ENCODE measurements at places on chromosomes 2 and 18.
A peak's percentile ranks its signal among the peaks of the same experiment; 100 is the strongest.

DNA sequence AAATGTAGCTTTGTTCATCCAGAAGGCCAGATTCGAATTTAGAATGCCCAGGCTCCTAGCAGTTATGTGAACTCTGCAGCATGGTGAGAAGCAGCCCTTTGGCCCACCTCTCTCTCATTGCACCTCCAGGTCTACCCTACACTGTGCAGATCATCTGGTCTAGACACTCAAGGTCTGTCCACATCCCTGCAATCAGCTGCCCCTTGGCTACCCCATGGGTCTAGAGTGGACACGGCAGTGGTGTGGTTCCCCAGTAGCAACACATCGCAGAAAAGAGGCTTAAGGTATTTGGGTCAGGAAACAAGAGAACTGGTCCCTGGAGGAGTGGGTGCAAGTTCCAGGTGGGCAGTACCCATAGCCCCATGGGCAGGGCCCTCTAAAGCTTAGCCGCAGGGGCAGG is 76.6 kb upstream of the BCL2L11 start:
- no peak for DNase-seq

- DNase-seq, result no peak
Measured at GRCh38 chr2:205640716-205641115, 41.6 kb upstream of the NRP2 start.

- no peak for DNase-seq
Measured at GRCh38 chr2:166831930-166832329, 56.4 kb upstream of the XIRP2 start.

GRCh38 chr2:232533944-232534710 is 5.4 kb upstream of the CHRNG start:
- DNase-seq, result no peak

- no peak for DNase-seq
Measured at GRCh38 chr2:38600242-38600891, 2.4 kb downstream of the HNRNPLL start.

- no peak for DNase-seq
Measured at GRCh38 chr2:191610756-191611155, 67.2 kb upstream of the NABP1 start.

DNA sequence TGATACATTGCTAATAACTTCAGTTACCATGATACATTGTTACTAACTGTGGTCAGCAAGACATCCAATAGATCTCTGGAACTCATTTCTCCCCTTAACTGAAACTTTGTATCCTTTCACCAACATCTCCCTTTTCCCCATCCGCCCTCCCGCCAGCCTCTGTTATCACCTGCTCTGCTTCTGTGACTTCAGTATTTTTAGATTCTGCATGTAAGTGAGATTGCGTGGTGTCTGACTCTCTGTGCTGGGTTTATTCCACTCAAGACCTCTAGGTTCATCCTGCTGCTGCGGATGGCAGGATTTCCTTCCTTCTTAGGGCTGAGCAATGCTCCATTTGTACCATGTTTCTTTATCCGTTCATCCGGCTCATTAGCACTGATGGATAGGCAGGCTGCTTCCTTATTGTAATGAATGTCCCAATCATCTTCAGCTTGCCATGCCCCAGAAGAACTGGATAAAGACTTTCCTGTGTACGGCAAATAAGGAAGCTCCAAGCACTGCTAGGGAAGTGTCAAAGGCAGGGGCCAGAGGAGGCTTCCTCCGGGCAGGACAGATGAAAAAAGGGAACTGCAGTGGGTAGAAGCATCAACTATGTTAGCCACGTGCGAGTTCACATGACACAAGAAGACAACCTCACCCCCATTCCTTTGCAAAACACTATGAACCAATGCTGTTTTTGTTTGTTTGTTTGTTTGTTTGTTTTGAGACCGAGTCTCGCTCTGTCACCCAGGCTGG is 113.4 kb downstream of the EIPR1 start:
- DNase-seq, result no peak

DNA sequence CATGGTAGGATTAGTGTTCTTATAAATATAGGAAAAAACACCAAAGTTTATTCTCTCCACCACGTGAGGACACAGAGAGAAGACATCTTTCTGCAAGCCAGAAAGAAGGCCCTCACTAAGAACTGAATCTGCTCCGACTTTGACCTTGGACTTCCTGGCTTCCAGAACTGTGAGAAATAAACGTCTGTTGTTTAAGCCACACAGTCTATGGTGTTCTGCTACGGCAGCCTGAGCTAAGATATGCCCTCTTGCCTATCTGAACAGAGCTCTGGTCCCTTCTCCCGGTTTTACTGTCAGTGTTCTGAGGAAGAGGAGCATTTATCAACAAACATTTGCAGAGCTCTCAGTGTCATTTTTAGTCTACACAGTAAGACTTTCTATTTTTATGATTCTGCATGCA is 131.3 kb downstream of the DOK6 start:
- no peak for DNase-seq

- no peak for DNase-seq
Measured at GRCh38 chr2:240810621-240811020, 9.4 kb downstream of the KIF1A start.

DNA sequence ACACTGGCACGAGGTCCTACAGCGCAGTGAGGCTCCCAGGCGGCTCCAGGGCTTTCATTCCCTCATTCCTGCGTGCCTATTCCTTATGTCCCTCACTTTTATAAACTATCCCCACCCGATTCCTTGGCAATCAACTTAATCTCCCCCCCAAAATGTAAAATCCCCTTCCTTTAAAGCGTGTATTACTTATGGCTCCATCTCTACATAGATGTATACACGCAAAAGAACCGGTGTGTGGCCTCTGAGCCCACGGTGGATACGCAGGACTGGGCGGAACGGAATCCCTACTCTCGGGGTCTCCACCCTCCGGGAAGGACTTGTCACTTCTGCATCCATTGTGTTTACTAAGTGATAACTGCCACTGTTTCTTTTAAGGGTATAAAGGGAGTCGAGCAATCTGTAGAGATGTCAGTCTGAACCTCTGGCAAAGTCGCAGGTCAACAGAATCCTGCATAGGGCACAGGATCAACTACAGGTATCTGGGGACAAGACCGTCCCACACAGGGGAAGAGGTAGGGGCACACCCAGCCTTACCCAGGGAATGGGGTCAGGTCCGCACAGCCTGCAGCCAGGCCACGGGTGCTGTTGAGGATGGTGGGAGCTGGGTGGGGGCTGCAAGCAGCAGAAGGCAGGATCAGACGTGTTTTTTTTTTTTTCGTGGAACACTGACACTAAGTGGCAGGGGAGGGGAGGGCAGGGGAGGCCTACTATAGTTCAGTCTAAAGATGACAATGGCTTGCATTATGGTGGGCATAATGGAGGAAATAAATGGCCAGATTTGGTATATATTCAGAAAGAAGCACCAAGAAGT is 42.1 kb downstream of the HDLBP start:
- no peak for DNase-seq

- peak; percentile 68 for DNase-seq
Measured at GRCh38 chr18:12271376-12272235, 17.4 kb downstream of the CIDEA start.

DNA sequence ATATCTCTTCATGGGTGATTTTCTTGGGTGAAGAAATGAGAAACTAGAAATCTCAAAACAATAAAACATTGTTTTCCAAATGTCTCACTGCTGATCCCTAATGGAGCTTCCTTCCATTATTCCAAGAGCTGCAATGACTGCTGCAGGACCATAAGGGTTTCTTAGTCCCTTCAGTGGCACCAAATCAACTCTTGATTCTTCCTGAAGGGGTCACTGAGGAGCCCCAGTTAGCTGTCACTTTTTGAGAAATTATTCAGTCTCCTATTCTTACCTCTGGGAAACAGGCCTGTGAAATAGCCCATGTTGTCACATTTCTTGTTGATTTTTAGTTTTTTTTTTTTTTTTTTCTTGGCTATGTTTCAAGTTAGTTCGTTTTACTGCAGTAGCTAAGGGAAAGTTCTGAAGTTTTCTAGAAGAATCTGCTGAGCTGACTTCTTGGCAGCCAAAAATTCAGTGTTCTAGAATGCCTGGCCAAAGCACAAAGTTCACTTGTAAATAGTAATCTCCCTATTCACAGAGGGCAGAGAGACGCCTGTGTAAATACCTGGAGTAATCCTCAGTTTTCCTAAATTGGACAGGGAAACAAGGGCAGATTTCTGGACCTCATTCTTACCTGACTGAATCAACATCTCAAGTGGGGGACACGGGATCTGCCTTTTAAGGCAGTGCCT is 480.0 kb downstream of the RIT2 start:
- DNase-seq, result no peak

DNA sequence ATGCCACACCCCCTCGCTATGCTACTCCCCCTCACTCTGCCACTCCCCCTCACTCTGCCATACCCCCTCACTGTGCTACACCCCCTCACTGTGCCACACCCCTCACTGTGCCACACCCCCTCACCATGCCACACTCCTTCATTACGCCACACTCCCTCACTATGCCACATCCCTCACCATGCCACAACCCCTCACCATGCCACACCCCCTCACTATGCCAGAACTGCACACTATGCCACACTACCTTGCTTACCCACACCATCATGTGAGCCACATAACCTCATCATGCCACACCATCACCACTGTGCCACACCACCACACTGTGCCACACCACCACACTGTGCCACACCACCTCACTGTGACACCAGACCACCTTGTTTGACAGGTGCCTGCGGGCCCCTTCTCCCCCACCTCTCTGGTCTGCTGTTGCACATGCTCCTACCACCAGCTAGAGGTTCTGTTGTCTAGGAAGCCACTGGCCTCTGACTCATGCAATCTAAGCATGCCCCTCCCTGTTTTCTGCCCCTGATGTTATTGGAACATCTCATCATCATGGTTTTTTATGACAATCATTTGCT is 22.0 kb downstream of the MARCHF4 start:
- DNase-seq, result no peak

DNA sequence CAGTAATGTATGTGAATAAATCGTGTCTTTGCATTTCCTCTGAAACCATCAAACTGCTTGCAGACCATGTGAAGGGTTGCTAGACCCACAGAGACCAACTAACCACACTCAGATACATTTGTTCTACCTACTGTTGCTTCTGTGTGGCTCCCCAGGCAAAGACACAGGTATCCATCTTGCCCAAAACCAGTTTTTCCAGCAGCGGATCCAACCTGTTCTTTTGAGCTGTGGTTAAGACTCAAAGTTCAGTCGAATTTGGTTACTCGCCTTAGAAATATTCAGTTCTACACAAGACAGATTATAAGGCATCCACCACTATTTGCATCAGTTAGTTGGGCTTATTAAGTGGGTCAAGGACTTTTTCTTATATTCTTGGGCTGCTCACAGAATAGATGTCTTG is 276.2 kb upstream of the EPHA4 start:
- no peak for DNase-seq

DNA sequence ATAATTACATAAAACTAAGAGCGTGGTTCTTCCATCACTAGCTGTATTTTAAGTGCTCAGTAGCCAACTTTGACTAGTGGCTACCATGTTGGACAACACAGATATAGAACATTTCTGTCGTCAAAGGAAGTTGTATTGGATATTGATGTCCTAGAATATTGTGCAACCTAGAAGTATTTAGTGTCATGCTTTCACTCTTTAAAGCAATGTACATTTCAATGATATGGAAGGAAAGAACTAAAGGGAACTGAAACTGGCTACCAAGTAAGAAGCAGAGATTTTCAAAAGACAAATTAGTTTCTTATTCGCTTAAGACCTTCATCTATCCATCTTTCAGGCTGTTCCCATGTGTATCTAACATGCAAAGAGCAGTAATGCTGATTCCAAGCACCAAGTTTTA is 85.4 kb upstream of the EML6 start:
- no peak for DNase-seq

DNA sequence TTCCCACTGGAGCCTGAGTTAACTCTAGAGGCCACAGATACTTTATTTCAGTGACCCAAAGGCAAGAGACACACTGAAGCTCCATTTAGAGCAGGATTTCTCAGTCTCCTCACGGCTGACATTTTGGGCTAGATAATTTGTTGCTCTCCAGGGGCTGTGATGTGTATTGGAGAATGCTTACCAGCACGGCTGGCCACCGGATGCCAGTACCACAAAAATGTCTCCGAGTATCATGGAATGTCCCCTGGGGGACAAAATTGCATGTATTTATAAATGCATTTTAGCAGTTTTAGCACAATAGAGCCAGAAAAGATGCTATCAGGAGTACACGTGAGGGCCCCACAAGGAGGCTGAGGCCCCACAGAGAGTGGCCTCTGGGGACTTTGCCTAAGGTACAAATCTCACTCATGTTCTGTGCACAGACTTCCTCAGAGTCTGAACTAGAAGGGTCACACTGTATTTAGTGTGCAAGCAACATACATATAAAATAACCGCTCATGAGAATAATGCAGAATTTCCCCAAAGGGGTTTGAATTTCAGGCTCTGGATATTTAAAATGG is 20.5 kb upstream of the DCC start:
- DNase-seq, result no peak

- DNase-seq, result no peak
Measured at GRCh38 chr2:138818556-138818955, 38.4 kb upstream of the NXPH2 start.

DNA sequence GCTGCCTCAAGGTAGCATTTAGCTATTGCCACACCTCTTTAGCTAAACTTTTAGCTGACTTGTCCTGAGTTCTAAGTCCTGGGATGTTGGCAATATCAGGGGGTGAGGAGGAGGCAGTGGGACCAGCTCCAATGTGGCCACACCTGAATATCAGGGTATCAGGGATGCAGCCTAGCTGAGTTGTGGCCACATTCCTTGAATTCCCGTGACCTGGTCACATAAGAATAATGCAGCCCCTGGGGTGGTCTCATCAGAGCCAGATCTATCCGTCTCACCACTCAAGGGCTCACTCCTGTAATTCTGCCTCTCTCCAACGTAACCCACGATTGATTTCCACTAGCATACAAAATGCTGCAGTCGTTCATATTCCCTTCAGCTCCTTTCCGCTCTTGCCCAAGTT is 11.6 kb upstream of the TAF1B start:
- DNase-seq, result no peak

DNA sequence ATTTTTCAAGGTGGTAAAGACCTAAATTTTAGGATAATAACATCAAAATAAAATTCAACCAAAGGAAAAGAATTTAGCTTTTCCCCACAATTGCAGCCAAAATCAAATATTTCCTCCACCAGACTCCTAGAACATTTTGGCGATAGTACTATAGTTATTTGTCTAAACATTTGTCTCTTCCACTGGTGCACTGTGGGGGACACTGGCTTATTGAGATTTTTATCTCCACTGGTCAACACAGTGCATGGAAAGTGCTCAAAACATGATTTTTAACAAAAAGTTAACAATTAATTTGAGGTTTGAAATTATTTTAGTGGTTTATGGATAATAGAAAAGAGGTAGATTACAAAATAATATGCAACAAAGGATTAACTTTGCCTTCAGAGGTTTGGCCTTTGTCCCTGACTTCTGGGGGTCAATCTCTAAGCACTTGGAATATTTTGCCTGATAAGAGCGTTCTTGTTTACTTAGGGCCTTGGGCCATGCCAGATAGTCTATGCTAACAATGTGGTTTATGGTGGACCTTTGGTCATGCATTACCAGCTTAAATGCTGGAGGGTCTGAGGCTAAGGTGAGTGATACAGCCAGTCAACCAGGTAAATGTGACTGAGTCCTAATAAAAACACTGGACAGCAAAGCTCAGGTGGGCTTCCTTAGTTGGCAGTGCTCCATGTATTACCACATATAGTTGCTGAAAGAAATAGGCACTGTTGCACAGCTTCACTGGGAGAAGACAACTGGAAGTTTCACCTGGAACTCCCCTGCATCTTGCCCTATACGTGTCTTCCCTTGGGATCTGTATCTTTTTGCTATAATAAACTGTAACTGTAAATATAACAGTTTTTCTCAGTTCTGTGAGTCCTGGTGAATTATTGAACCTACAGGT is 67.2 kb upstream of the SATB2 start:
- no peak for DNase-seq
